ACHN (cell line): ENCODE measurements at places on chromosomes 16 and 17.

GRCh38 chr16:15031586-15031985 is 24.3 kb downstream of the NTAN1 start:
- DNase-seq = no peak

DNA sequence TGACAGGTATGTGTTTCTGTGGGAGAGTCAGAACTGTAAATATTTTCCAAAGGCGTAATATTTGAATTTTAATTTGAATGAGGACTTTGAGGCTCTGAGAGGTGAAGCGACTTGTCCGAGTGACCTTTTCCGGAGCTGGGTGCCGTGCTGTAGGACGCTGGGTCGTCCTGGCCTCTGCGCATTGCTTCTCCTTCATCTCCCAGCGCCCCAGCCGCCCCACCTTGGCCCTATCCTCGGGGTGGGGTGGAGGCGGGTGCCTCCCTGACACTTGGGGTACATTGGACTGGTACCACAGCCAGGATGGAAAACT is 147.8 kb downstream of the SPECC1 start:
- DNase-seq = no peak

GRCh38 chr16:5062790-5063765 is 2.7 kb downstream of the C16orf89 start:
- DNase-seq = no peak

DNA sequence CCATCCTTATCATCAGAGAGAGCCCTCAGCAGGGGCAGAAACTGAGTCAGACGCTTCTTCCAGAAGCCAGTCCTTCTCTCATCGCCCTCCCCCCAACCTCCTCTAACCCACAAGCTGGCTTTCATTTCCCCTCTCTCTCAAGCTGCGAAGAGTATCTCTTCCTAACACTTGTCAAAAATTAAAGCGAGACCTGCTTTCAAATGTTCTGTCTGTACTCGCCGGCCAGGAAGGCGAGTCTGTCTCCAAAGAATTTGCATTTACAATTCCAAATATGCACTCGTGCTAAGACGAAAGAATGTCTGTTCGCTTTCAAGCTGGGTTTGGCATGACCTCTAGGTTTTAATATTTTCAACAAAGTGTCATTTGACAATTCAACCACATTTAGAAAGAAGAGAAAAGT is 140.4 kb downstream of the RGS9 start:
- no peak for DNase-seq
